ENCODE measurements at places on chromosomes 7 and 10.

GRCh38 chr7:88321694-88322093 lies 15.0 kb upstream of the STEAP4 start:
- no peak for DNase-seq

DNA sequence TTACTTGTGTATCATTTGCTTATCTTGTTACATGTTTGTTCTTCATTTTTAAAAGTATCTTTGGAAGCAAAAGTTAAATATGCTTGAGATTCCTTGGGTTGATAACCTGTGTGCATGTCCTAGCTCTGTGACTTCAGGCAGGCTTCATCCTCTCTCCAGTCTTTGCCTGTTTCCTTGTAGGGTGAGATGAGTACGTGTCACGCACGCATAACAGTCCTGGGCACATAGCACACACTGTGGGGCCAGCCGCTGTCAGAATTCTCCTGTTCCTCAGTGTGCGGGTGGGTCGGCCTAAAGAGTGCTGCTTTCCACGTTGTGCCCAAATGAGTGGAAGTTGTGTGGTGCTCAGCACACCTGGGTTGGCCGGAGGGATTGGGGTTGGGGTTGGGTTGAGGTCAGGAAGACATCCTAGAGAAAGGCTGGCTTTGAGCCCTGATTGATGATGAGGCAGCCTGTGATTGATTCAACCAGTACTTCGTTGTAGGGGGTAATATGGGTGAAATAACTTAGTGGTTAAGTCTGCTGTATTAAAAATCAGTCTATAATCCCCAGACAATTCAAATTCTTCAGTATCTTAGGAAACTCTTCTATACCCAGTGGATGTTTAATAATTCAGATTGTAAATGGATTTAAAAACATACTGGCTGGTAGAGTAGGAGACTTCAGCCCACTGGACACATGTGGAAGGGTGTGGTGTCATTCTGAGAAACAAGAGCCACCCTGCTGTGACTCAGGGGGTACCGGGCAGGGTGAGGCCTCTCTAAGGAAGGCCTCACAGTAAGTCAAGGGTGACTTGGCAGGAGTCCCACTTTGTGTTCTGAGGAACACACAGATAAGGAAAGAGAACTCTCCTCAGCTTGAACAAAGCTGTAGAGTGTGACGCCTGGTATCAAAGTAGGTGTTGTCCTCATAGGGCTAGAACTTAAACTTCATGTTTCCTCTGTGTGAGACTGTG lies 54.8 kb downstream of the DAGLB start:
- DNase-seq = no peak

DNA sequence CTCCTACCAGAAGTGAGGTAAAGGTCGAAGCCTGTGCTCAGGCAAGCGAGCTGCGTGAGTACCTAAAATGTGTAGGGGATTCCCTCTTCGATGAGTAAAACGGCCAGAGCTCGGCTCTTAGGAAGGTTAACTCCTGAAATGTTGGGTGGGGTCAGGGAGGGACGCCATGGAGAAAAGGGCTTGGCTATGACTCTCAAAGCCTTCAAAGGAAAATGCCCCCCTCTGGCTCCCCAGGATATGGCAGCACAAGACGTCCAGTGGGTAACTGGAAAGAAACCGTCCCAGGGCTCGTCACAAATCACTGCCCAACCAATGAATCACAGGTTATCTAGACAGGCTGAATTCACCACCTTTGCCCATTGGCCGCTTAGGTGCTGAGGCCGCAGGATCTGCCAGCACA lies 58.0 kb downstream of the CALML3 start:
- no peak for DNase-seq

GRCh38 chr10:11118686-11119085 lies 101.0 kb downstream of the CELF2 start:
- no peak for DNase-seq

GRCh38 chr7:124713086-124713485 lies 52.5 kb downstream of the GPR37 start:
- DNase-seq = no peak

DNA sequence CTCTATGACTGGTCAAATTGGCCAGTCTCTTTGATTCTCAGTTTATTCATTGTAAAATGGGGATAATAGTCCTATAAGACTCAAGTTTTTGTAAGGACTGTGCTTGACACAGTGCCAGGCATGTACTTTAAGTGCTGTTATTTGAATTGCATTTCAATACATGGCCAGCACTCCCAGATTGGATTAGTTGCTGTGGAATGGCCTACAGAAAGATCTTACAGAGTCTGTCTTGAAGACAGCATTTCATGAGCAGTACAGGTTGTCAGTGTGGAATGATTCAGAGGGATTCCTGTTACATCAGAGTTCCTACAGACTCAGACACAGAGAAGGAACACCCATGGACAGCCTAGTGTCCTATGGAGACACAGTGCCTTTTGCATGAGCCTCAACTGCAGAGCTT lies 238.1 kb upstream of the BMPER start:
- no peak for DNase-seq

GRCh38 chr10:338171-339037 lies 203.1 kb downstream of the ZMYND11 start:
- DNase-seq = no peak

- DNase-seq = no peak
Measured at GRCh38 chr10:45439873-45440272, 65.9 kb downstream of the ALOX5 start.

- DNase-seq = no peak
Measured at GRCh38 chr10:6819301-6819700, 239.2 kb upstream of the PRKCQ start.

DNA sequence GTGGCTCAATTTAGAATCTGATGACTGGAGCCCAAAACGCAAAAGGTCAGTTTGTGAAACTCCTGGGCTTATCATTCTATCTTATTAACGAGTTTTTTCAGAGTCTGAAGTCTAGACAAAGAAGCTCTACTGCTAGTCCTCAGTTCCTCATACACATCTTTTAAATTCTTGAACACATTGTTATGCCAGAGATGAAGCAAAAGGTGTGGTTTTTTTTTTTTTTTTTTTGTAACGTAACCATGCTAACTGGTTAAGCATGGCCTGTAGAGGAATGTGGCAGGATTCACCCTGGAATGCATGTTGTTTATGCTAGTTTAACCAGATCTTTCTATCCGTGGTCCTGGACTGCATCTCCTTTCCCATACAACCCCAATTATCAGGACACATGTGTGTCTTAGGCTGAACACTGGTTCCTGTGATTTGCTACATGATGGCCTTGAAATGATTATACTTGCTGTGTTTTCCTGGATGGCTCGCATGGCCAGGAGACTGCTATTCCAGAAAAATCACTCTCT lies 79.3 kb upstream of the MDFIC start:
- no peak for DNase-seq

- peak; percentile 60 for DNase-seq
Measured at GRCh38 chr10:89301232-89301631, 614 bp upstream of the IFIT2 start.

DNA sequence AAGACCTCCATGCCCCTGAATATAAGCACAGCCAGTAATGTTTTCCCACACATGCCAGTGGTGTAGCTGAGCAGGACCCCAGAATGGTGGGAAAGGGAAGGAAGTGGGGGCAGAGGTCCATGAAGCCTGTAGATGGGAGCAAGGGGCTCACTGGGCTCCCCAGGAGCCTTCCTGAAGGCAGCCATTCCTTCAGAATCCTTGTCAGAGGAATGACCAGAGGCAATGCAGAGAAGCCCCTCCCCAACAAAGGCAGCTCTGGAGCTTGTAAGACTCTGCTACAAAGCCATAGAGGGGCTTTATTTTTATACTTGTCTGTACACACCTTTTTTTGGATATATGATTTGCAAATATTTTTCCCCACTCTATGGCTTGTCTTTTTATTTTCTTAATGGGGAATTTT lies 165.0 kb upstream of the TCF7L2 start:
- DNase-seq = no peak

DNA sequence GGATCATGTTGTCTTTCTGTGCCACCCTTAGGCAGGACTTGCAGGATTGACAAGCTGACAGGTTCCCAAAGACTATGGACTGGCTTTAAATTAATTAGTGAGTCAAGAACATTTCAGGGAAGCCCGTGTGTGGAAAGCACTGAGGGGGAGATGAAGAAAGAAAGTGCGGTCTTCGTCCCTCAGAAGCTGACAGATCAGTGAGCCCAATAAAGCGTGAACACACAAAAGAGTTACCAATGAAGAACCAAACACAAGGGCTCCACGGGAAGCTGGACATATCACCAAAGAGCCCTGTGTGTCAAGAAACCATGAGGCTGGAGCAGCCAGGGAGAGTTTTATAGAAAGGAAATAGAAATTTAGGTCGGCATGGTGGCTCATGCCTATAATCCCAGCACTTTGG lies 725.8 kb downstream of the PARD3 start:
- DNase-seq = no peak

GRCh38 chr10:117373823-117374505 lies 1.3 kb downstream of the PDZD8 start:
- DNase-seq = peak; percentile 43

GRCh38 chr10:42491001-42491592 lies 147.3 kb downstream of the ZNF33B start:
- no peak for DNase-seq

Measured in NAMALWA (cell line).